Hepatocyte (in vitro differentiated cells): ENCODE measurements at places on chromosomes 16 and 17. TPM values are rescaled to one million over a fixed set of nuclear protein-coding genes. Genes with fewer than 3 reads are reported as not detected.

USP22 gene
- 84.0 and 84.9 TPM in 2 replicates for polyA plus RNA-seq

FOXJ1 gene
- polyA plus RNA-seq = 1.1 and 2.2 TPM in 2 replicates

ORMDL3 gene
- polyA plus RNA-seq = 33.3 and 56.4 TPM in 2 replicates

CD19 gene
- polyA plus RNA-seq = not detected in 2 replicates

WDR45B gene
- polyA plus RNA-seq = 74.2 and 82.6 TPM in 2 replicates

ZFHX3 gene
- polyA plus RNA-seq = 6.4 and 10.9 TPM in 2 replicates

RNF135 gene
- polyA plus RNA-seq = 10.1 and 16.7 TPM in 2 replicates

VAT1L gene
- 5.9 and 7.2 TPM in 2 replicates for polyA plus RNA-seq

CFAP97D1 gene
- polyA plus RNA-seq = not detected in 2 replicates

GRCh38 chr16:27273670-27274423 is 5.3 kb upstream of the NSMCE1 start:
- peak; percentile 82 for DNase-seq
- peak overlapping the region; percentile 91 for H3K27ac ChIP-seq
- H3K4me1 ChIP-seq = peaks cover 16% of the 10 kb centered on the region
- H3K4me3 ChIP-seq = no peak overlapping the region
- H3K27me3 ChIP-seq = no peaks in the 10 kb centered on the region

DNA sequence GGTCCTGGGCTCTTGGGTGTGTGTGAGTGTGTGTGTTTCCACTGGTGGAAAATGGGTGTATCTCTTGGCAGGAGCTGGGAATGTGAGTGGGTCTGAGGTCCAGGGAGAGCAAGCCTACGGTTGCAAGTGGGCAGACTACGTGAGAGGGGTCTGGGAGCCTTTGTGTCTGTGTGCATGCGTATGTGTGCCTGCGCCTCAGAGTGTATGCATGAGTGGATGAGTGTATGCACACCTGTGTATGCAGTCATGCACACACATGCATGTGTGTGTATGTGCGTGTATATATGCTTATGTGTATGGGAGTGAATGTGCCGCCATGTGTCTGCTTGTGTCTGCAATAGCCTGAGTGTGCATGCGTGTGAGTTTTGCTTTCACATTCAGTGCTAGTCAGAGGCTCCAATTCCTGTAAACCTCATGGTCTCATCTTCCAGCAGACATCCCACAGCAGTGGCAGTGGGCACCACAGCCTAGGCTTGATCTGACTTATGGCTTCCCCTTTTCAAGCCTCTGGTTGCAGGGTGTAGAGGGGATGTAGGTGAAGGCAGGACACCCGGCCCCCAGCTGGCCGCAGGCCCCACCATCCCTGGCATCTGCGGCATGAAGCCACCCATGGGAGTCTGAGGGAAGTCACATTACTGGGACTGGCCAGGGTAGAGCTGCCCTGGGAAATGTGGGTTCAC is 19.7 kb upstream of the RMI2 start:
- no peak overlapping the region for H3K27ac ChIP-seq
- no peak overlapping the region for H3K4me3 ChIP-seq
- no peak for DNase-seq
- H3K27me3 ChIP-seq = no peaks in the 10 kb centered on the region
- no peaks in the 10 kb centered on the region for H3K36me3 ChIP-seq

- no peaks in the 10 kb centered on the region for H3K36me3 ChIP-seq
- DNase-seq = peak; percentile 76
- no peaks in the 10 kb centered on the region for H3K27me3 ChIP-seq
- peaks cover 36% of the 10 kb centered on the region for H3K4me1 ChIP-seq
Measured at GRCh38 chr17:17935321-17936271, 36.6 kb downstream of the TOM1L2 start.

- H3K27ac ChIP-seq = no peak overlapping the region
- H3K4me1 ChIP-seq = no peaks in the 10 kb centered on the region
- no peak overlapping the region for H3K4me3 ChIP-seq
- no peaks in the 10 kb centered on the region for H3K36me3 ChIP-seq
- no peak for DNase-seq
Measured at GRCh38 chr16:35506018-35506897, 2046.8 kb downstream of the TP53TG3F start.

- peak overlapping the region; percentile 24 for H3K27ac ChIP-seq
- H3K4me3 ChIP-seq = no peak overlapping the region
- no peaks in the 10 kb centered on the region for H3K4me1 ChIP-seq
- H3K36me3 ChIP-seq = no peaks in the 10 kb centered on the region
Measured at GRCh38 chr16:24700549-24701392, 28.7 kb upstream of the TNRC6A start.

DNA sequence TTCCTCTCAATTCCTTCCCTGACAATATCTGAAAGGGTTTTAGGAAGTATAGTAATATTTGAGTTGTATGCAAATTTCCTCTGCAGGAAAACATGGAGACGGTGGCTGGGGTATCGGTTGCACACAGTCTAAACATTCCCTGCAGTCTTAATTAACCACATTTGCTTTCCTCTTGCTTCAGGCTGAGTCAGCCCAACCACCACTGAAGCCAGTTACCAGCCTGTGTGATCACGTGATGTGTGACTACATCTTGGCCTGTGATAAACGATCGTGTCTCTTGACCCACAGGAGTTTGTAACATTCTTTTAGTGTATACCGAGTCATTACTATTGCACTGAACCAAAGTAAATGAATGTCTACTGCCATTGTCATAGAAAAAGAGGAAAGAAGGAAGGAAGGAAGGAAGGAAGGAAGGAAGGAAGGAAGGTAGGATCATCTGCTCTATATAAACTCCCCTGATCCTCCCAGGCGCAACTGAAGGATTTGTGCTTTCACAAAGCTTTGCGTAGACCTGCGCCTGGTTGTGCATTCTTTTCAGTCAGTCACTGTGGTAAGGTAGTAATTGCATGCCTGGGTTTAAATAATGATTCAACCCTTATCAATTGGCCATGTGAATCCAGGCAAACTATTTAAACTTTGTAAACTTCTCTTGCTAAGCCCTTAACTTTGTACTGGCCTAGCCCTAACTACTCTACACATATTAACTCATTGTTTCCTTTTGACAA is 280.6 kb upstream of the SALL1 start:
- H3K4me3 ChIP-seq = no peak overlapping the region
- peaks cover 4% of the 10 kb centered on the region for H3K27me3 ChIP-seq
- H3K4me1 ChIP-seq = peaks cover 7% of the 10 kb centered on the region
- H3K27ac ChIP-seq = peak overlapping the region; percentile 65

DNA sequence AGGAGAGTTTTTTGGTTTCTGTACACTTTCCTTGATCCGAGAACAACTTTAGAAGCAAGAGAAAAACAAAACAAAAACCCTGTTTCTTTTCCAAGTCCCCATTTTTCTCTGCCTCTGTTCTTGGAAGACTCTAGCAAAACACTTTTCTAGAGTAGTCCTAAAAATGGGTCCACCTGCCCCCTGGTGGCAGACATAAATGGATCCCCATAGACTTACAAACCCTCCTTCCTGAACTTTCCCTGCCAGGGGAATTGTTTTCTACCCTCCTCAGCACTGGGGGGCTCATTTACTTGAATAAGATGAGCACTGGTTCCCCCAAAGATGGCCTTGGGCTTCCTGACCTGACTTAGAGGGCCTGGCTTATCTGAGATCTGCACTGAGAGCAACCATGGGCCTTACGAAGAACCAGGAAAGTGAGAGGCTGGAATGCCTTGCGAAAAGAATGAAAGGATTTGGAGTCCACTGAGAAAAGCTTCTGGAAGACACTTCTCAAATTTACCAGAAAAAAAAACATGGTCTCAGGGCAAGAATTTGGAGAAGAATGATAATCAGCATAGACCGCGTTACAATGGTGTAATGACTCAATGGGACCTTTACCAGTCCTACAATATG is 48.0 kb upstream of the CDYL2 start:
- DNase-seq = peak; percentile 41
- no peak overlapping the region for H3K27ac ChIP-seq
- H3K36me3 ChIP-seq = no peaks in the 10 kb centered on the region

GRCh38 chr17:57892820-57893595 is 43.2 kb upstream of the MRPS23 start:
- no peaks in the 10 kb centered on the region for H3K36me3 ChIP-seq
- no peaks in the 10 kb centered on the region for H3K27me3 ChIP-seq
- peaks cover 31% of the 10 kb centered on the region for H3K4me1 ChIP-seq

GRCh38 chr16:88289968-88290401 is 92.8 kb upstream of the ZNF469 start:
- peaks cover 3% of the 10 kb centered on the region for H3K4me1 ChIP-seq
- no peaks in the 10 kb centered on the region for H3K36me3 ChIP-seq
- no peak for DNase-seq
- peak overlapping the region; percentile 0 for H3K27ac ChIP-seq

DNA sequence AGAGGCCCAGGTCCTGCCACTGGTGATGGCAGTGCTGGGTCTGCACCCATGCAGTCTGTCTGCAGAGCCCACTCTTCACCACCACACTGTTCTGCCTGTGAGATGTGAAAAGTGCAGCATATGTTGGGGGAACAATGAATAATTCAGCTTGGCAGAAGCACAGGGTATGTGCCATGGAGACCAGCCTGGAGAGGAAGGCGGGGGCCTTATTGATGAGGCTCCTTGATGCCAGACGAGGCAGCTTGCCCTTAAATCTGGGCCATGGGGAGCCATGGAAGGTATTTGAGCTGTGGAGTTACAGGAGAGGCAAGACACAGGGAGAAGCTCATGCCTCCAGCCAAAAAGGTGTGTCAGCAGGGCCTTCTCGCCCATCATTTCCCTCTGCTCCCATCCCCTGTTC is 124.7 kb downstream of the C16orf78 start:
- no peak overlapping the region for H3K4me3 ChIP-seq
- no peaks in the 10 kb centered on the region for H3K27me3 ChIP-seq
- DNase-seq = no peak
- no peaks in the 10 kb centered on the region for H3K36me3 ChIP-seq
- H3K4me1 ChIP-seq = no peaks in the 10 kb centered on the region

- H3K4me3 ChIP-seq = no peak overlapping the region
- H3K4me1 ChIP-seq = peaks cover 4% of the 10 kb centered on the region
- no peak overlapping the region for H3K27ac ChIP-seq
- DNase-seq = no peak
- H3K27me3 ChIP-seq = peaks cover 19% of the 10 kb centered on the region
- H3K36me3 ChIP-seq = no peaks in the 10 kb centered on the region
Measured at GRCh38 chr16:84043486-84044117, 1.0 kb upstream of the SLC38A8 start.

DNA sequence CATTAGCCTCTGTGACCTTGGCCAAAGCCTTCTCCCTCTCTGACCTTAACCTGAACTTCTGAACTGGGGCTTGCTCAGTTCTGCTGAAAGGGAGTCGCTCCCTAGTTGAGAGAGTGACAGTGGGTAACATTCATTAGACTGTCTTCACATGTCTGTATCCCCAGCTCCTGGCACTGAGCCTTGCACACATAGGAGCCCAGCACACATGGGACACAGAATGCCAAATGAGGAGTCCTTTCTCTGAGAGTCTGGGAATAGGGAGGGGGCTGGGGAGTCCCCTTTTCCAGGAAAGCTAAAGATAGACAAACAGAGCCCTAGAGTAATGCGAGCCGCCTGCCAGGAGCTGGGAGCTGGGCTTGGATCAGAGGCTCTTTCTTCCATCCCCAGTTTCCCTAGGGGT is 2.5 kb downstream of the TAC4 start:
- peaks cover 13% of the 10 kb centered on the region for H3K27me3 ChIP-seq
- DNase-seq = no peak
- H3K4me1 ChIP-seq = no peaks in the 10 kb centered on the region
- H3K36me3 ChIP-seq = no peaks in the 10 kb centered on the region
- H3K27ac ChIP-seq = no peak overlapping the region

GRCh38 chr16:30895627-30896260 is 670 bp upstream of the CTF1 start:
- H3K4me3 ChIP-seq = no peak overlapping the region
- DNase-seq = no peak
- H3K4me1 ChIP-seq = peaks cover 31% of the 10 kb centered on the region

GRCh38 chr16:67244387-67245185 is 2.7 kb downstream of the FHOD1 start:
- H3K27ac ChIP-seq = peak overlapping the region; percentile 23
- DNase-seq = peak; percentile 55
- no peaks in the 10 kb centered on the region for H3K36me3 ChIP-seq
- peaks cover 38% of the 10 kb centered on the region for H3K4me1 ChIP-seq

DNA sequence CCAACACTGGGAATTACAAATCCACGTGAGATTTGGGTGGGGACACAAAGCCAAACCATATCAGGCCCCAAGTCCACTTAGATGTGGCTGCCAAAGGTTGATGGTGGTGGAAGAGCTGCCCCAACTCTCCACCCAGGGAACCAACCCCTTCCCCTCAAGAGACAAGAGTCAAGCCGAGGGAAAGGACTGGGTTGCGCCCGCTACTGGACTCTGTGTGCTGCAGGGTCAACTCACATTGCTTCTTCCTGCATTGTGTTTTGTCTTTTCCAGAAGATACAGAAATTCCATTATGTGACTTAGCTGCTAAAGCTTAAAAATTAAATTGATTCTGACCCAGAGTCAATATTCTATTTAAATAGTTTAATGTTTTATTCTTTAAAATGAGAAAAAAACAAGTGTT is 58.5 kb downstream of the ADAMTS18 start:
- no peak for DNase-seq
- no peaks in the 10 kb centered on the region for H3K4me1 ChIP-seq
- H3K27ac ChIP-seq = no peak overlapping the region

DNA sequence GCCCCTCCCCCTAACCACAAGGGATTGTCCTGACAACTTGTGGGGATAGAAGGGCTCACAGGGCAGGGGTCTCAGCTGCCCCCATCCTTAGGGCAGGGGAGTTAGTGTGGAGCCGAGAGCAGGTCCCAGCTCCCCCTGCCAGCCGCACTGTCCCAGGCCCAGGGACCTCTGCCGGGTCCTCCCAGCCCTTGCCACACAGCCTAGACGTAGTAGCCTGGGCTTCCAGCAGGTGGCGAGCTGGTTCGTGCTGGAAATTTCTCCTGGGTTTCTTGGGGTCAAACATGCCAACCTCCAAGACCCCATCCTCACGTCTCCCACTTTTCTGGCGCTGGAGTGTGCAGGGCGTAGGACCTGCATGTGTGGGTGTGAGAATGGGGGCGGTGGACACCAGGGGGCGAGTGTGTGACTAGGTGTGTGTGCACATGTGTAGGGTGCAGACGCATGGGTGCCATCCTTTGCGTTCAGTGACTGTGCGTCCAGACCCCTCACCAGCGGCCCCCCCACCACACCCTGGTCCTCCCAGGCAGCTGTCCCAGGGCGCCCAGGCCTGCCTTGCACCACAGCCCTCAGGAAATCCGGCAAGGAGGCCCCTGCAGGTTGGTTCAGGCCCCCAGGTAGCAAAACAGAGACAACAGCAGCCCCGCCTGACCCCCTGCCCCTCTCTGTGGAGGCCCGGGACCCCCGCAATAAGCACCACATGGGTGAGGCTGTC is 29.5 kb downstream of the SBK1 start:
- H3K4me1 ChIP-seq = peaks cover 4% of the 10 kb centered on the region
- no peak overlapping the region for H3K4me3 ChIP-seq
- no peaks in the 10 kb centered on the region for H3K36me3 ChIP-seq

GRCh38 chr16:88793251-88793954 is 8.4 kb upstream of the PIEZO1 start:
- H3K27ac ChIP-seq = no peak overlapping the region

- no peaks in the 10 kb centered on the region for H3K36me3 ChIP-seq
- DNase-seq = no peak
- no peaks in the 10 kb centered on the region for H3K27me3 ChIP-seq
- no peak overlapping the region for H3K4me3 ChIP-seq
- no peak overlapping the region for H3K27ac ChIP-seq
- peaks cover 4% of the 10 kb centered on the region for H3K4me1 ChIP-seq
Measured at GRCh38 chr16:74817851-74818250, 43.2 kb upstream of the FA2H start.

GRCh38 chr16:21663889-21664647 is at the start of gene OTOA:
Gene OTOA (plus strand): TSS chr16:21663968. CDS start chr16:21678515, 14,547 bp downstream.
- no peak within 1 kb of the TSS for H3K4me3 ChIP-seq
- H3K4me1 ChIP-seq = no peaks in the 10 kb centered on the region
- no peaks in the 10 kb centered on the region for H3K36me3 ChIP-seq
- H3K27ac ChIP-seq = no peak within 1 kb of the TSS

GRCh38 chr16:89485701-89486246 is 4.6 kb downstream of the ANKRD11 start:
- peaks cover 68% of the 10 kb centered on the region for H3K4me1 ChIP-seq
- no peaks in the 10 kb centered on the region for H3K36me3 ChIP-seq
- H3K27ac ChIP-seq = peak overlapping the region; percentile 67
- H3K27me3 ChIP-seq = no peaks in the 10 kb centered on the region
- H3K4me3 ChIP-seq = no peak overlapping the region
- DNase-seq = no peak
